Cardiac septum (tissue), 1 donor: ENCODE measurements at places on chromosomes 11 and 22. TPM values are rescaled to one million over a fixed set of nuclear protein-coding genes. Genes with fewer than 3 reads are reported as not detected.
A peak's percentile ranks its signal among the peaks of the same experiment; 100 is the strongest.

- DNase-seq = peak; percentile 74
These were observed 2.6 kb downstream of the C11orf21 start for GRCh38 chr11:2298795-2299761.

GRCh38 chr11:108206171-108206570, 16.3 kb downstream of the NPAT start:
- no peak for DNase-seq

- DNase-seq = no peak
These were observed 53.7 kb downstream of the HIPK3 start for GRCh38 chr11:33310720-33311500.

GRCh38 chr11:62817129-62817528, 11.9 kb upstream of the NXF1 start:
- no peak for DNase-seq

GRCh38 chr11:83760932-83761331, 474.8 kb upstream of the CCDC90B start:
- DNase-seq = no peak

DNA sequence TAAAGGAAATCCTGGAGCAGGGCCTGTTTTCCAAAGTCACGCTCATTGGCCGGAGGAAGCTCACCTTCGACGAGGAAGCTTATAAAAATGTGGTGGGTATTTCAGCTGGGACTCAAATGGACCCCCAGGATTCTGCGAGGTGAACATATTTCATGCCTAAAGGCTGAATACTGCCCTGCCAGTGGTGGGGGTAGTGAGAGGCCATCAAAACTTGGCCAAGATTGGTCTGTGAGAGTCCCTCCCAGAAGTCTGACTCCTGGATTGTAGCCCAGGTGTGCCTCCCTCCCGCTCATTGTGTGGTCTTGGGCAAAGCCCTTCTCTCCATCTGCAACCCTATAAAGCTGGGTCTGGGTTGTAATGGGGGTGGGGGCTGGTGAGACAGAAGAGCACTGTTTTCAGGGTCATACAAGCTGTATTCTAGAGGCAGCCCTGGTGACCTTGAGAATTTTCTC, 853 bp downstream of the HTATIP2 start:
- no peak for DNase-seq

GRCh38 chr11:12707500-12707880, 33.3 kb downstream of the TEAD1 start:
- no peak for DNase-seq

- DNase-seq = no peak
These were observed 27.8 kb upstream of the MYOD1 start for GRCh38 chr11:17691550-17691949.

- DNase-seq = no peak
These were observed 17.2 kb downstream of the POU2AF1 start for GRCh38 chr11:111361874-111362273.

- DNase-seq = no peak
These were observed 11.4 kb upstream of the TCP11L1 start for GRCh38 chr11:33027846-33028536.

- DNase-seq = no peak
These were observed 349.9 kb upstream of the ANO3 start for GRCh38 chr11:25981998-25982397.

DNA sequence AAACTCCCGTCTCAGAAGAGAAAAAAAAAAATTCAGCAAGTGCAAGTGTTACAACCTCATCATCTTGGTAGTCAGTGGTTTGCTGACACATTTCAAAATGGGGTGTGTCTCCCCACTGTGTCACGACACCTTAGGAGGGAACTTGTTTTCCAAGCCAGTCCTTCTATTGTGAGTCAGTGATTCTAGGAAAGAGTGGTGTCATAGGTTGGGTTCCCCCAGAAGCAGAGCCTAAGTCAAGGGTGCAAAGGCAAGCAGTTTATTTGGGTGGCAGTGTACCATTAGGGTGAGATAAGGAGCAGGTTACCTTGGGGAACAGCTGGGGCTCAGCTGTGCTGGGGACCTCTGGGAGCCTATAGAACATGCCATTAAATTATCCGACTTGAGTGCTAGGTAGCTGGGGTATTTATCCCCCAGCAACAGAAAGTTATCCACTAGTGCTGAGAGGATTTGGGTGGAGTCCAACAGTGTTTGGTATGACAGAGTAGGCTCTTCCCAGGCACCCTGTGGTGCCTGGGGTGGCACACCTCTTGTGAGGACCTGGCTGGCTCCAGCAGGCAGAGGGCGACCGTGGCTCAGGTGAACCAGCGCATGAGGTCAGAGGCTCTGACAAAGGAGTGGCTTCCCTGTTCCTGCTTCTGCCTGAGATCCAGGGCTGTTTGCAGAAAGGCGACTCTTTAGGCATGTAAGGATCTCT, 41.7 kb downstream of the KIAA1671 start:
- DNase-seq = no peak

DNA sequence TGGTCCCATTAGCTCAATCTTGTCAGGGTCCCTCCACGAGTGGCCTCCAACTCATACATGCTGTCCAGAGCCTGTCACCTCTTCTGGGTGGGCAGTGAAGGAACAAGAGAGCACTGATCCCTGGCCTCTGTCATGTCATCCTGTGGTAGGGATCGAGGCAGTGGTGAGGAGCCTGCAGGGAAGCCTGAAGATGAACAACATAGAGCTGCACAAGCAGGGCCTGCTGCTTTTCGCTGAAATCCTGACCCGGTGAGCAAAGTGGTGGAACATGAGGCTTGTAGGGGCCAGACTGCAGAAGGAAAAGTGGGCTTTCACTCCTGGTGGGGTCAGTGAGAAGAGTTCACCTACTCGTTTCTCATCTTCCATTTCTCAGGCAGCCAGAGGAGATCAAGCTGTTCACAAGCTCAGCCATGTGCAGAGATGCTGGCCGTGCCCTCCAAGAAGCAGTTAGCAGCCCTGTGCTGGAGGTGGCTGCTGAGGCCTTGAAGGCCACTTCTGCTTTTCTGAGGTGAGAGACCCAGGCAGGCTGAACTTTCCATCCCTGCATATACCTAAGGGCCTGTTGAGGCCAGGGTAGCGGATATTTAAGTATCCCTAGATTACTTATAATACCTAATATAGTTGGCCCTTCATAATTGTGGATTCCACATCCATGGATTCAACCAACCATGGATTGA, 32.9 kb downstream of the MEI1 start:
- no peak for DNase-seq

DNA sequence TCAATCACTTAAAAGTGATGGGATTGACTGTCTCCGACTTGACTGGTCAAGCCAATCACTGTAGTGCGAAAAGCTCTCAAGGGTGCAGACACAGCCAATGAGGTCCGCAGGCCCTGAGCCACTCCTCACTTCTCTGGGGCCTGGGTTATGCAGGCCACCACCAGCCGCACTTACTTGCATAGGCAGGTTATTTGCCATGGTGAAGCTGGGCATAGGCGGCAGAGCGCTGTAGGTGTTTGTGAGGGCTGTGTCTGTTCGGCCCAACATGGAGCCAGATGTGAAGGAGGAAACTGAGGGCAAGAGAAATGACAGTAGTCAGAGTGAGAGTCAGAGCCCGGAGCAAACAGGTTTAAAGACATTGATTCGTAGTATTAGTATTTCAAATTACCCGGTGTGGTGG, 17.9 kb downstream of the PAX6 start:
- DNase-seq = no peak

DNA sequence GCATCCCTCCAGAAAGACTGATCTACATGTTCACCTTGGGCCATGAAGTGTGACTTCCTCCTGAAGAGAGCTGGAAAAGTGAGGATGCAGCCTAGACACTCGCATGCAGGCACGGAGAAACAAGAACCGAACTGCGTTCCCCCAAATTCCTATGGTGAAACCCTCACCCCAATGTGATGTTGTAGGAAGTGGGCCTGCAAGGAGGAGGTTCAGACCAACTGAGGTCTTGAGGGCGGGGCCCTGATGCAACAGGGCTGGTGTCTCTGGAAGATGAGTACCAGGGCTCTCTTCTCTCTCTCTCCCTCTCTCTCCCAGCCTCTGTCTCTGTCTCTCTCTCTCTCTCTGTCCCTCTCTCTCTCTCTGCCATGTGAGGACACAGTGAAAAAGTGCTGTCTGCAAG, 501.1 kb downstream of the BRD1 start:
- DNase-seq = no peak

DNA sequence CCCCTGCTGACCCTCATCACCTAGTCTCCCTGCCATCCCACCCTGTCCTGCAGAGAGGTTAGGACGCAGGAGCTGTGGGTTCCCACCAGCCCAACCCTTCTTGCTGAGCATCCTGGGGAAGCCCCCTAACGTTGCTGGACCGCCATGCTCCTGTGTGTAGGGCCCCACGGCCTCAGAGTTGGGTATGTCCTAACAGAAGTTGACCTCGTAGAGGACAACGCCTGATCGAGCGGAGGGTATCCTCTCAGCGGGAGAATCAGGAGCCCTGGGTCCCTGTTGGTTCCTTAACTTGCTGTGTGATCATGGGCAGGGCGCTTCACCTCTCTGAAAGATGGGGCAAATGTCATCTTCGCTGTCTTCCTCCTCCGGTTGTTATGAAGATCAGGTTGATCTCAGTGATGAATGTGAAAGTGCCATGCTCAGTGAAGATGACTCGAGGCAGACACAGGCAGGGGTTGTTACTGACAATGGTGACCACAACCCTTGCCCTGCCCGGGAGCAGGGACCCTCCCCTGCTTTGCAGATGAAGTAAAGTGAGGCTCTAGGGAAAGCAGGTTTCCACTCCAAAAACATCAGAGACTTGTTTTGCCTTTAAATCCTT, 19.3 kb upstream of the CD5 start:
- DNase-seq = peak; percentile 53

CASP5 gene
- not detected for total RNA-seq

MMP8 gene
- 0.94 TPM for total RNA-seq

MYEOV gene
- not detected for total RNA-seq

XKR3 gene
- not detected for total RNA-seq

MUC5AC gene
- not detected for total RNA-seq

TPBGL gene
- total RNA-seq = 0.08 TPM

CABP2 gene
- not detected for total RNA-seq
